T-cell (primary cell): ENCODE measurements at places on chromosomes 3 and 15.

DNA sequence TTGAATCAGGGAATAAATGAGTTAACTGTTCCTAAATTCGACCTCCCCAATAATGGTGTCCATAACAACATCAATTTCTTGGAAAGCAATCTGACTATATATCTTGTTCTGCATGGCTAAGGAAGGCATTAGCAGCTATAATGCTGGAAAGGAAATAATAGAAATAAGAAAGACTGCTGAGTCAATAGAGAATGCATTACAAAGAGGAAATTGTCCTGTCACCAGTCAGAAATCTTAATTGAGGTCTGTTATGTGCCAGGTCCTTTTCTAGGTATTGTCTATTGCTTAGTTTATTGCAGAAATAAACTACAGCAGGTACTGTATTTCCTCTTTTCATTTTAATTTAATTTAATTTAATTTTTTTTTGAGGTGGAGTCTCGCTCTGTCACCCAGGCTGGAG, 5.9 kb upstream of the PPP1R2 start:
- no peak for DNase-seq

- no peak for DNase-seq
These were observed 90.2 kb downstream of the CRTC3 start for GRCh38 chr15:90619939-90620338.

- DNase-seq: no peak
These were observed 166.9 kb upstream of the ROBO2 start for GRCh38 chr3:76872999-76873398.

DNA sequence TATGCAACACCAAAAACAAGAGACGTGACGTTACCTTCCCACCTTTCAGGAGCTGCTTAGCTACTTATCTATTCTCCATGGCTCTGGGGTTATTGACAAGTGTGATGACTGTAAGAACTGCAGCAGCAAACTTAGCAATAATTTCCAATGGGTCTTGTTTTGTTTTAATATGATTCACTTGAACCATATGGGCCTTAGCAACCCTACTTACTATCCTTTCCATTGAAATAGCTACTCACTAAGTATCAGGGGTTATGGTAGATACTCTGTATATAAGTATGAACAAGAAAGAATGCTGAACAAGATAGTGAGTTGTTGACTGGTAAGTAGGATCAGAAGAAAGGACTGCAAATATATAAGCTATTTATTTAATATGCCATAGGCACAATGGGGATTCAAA, 69.3 kb upstream of the BBX start:
- DNase-seq: no peak

- no peak for DNase-seq
These were observed 2.6 kb upstream of the WDR6 start for GRCh38 chr3:49004352-49005302.

DNA sequence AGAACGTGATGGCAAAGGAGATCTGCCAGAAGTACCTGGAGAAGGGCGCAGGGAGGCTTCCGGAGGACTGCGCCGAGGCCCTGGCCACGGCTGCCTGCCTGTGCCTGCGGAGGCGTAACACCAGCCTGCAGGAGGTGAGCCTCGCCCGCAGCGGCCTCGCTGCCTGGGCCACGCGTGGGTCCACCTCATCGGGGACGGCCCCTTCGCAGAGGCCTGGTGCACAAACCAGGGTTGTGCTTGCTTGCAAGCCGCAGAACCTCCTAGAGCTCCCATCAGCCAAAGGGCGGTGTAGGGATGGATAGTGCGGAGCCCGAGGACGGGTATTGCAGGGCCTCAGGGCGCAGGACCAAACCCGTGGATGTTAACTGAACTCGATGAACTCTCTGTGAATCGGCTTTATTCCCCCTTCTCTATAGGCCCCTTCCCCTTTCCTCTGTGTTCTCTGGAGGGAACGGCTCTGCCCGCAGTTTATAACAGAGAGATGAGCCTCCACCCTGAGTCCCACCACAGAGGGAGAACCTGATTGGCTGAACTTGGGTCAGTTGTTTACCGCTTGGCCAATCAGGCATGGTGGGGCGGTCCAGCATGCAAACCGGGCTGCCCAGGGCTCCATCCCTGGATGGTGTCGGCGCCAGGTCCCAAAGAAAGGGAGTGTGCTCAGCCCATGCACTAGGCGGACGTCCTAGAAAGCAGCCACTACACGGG, 13.6 kb upstream of the TATDN2 start:
- DNase-seq: no peak

- DNase-seq: no peak
These were observed 8.9 kb upstream of the CMTM8 start for GRCh38 chr3:32229565-32229964.

- DNase-seq: no peak
These were observed 10.9 kb downstream of the STRIT1 start for GRCh38 chr3:155282385-155283091.

- no peak for DNase-seq
These were observed 98.4 kb upstream of the MYZAP start for GRCh38 chr15:57493351-57493750.

DNA sequence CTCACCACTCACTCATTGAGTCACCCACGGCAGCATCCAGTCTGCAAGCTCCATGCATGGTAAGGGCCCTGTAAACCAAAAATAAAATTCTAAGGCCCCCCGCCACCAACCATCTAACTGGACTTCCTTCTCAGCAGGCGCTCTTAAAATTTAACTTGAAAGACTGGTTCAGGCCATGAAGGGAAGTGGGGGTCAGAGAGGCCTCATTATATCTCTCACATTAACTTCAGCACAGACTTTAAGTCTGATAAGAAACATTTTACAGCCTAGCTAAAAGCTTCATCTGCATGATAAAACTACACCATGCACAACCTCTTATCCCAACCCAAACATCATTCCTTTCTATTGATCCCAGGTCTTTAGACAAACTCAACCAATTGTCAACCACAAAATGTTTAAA, 38.5 kb downstream of the FBLN2 start:
- DNase-seq: no peak

GRCh38 chr15:36810656-36811449, 231.4 kb downstream of the CDIN1 start:
- no peak for DNase-seq

DNA sequence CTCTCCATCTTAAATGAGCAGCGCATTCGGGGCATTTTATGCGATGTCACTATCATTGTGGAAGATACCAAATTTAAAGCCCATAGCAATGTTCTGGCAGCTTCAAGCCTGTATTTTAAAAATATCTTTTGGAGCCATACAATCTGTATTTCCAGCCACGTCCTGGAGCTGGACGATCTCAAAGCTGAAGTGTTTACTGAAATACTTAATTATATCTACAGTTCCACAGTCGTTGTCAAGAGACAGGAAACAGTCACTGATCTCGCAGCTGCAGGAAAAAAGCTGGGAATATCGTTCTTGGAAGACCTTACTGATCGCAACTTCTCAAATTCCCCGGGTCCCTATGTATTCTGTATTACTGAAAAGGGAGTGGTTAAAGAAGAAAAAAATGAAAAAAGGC, 44.4 kb upstream of the RASA2 start:
- no peak for DNase-seq

- DNase-seq: no peak
These were observed 26.6 kb downstream of the NEK11 start for GRCh38 chr3:131053043-131053859.

GRCh38 chr3:84209474-84209873, 749.3 kb upstream of the CADM2 start:
- no peak for DNase-seq

DNA sequence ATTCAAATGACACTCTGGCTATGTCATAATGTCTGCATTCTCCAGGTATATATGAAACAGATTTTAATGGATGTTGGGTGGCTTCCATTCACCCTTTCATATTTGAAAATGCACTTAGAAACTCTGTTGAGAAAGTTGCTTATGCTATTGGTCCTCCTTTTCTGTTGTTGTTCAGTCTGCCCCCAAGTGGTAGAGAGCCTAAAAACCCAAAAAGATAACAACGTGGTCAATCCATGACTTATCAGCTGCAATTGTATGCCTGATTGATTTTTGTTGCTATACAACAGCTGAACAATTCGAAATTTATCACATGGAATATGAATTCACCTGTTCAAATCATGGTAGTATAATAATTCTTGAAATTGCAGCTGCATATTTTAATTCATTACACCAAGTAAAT, 279.8 kb downstream of the ROBO2 start:
- DNase-seq: no peak

- DNase-seq: no peak
These were observed 199.4 kb downstream of the OCA2 start for GRCh38 chr15:27899583-27900285.

DNA sequence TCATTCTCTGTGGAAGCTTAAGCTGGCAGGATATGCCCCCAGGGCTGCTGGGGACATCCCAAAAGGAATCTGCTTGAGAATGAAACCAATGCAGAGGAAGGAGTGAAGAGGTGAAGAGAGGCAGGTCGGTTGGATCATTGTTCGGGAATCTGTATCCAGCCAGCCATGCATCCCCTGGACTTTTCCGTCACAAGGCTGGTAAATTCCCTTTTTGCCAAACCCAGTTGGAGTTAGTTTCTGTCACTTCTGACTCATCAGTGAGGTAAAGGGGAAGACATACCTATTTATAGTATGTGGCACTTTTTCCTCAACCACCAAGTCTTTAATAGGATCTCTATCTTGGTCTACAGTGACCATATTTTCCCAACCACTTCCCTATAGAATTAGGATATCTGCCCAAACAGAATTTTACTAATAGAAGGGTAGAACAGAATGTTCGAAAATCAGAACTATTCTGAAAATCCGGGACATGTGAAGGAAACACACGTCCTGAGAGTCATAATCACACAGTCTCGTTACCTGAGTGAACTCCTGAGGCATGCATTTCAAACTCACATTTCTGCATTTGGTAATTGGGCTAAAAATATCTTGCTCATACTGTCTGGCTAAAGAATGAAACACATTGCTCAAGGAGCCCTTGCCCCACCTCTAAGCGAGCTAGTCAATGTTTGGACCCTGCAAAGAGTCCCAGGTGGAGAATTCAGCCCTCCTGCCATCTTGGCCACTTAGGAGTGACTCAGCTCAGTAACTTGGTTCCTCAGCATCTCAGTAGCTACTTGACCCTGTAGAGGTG, 289.7 kb upstream of the ADAMTS9 start:
- DNase-seq: no peak

GRCh38 chr3:184172681-184173373, 1.8 kb upstream of the AP2M1 start:
- DNase-seq: no peak
